ENCODE measurements at places on chromosomes 12 and 14.

- DNase-seq: no peak
Observed at GRCh38 chr14:68596701-68597100, 196.2 kb downstream of the ZFP36L1 start.

DNA sequence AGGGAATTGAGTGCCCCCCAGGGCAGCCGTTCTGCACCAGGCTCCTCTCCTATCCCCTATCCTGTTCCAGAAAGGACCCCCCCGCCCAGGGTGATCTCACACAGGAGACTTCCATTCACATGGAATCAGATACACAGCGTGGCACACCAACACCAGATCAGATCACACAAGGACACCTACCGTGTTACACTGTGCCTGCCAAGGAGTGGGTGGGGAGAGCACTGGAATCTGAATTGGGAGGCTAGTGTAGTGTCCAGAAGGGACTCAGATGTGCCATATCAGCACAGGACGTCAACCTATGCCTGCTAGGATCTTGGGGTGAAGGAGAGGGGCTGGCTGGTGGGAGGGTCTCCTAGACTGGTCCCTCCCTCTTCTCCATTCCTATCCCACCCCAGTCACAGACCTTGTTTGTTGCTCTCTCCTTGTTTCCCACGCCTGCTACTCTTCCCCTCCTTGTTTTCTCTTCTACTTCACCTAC, 2.3 kb downstream of the PTMS start:
- DNase-seq: no peak

GRCh38 chr14:23352506-23353432, at the start of gene SLC22A17:
TSS of gene SLC22A17 (minus strand) at chr14:23352887.
- DNase-seq: peak; percentile 32

- DNase-seq: no peak
Observed at GRCh38 chr12:110289044-110289710, 8.1 kb downstream of the ATP2A2 start.

- DNase-seq: no peak
Observed at GRCh38 chr12:122195405-122195804, 8.1 kb upstream of the B3GNT4 start.

GRCh38 chr14:92753250-92753649, 4.8 kb upstream of the LGMN start:
- DNase-seq: no peak

GRCh38 chr12:89556976-89557375, 31.1 kb upstream of the POC1B start:
- DNase-seq: no peak

DNA sequence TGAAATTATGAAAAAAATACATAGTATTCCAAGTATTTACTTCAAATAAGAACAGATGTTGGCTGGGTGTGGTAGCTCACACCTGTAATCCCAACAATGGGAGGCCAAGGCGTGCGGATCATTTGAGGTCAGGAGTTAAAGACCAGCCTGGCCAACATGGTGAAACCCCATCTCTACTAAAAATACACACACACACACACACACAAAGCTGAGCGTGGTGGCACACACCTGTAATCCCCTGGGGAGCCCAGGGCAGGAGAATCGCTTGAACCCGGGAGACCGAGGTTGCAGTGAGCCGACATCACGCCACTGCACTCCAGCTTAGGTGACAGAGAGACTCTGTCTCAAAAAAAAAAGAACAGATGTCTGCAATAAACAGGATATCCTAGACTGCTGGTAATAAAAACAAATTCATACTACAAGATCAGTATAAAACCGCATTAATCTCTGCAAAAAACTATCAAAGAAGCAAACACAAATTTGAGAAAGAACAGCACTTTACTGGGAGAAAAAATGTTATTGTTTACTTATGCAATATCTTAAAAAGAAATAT, 23.8 kb downstream of the EEA1 start:
- no peak for DNase-seq

GRCh38 chr14:55221186-55221585, 29.8 kb upstream of the DLGAP5 start:
- DNase-seq: no peak

GRCh38 chr12:53192531-53193021, 11.9 kb upstream of the CSAD start:
- no peak for DNase-seq

DNA sequence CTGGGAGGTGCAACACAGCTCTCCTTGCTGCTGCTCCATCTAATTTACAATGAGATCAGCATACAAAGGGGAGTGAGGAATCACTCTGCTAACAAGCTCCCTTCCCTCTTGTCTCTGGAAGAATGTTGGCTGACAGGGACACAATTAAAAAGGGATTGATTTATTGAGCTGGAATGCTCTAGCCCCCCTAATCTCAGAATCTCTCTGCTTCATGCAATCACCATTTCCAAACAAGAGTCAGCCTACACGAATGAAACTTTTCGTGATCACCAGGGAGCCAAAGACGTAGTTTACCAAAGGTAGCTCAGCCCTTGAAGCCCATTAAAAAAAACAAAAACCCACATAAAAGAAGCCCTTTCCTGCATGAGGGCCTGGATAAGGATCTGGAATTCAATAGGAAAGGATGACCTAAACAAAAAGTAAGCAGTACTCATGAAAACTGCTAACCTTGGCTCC, 223.8 kb downstream of the C12orf75 start:
- DNase-seq: no peak

- no peak for DNase-seq
Observed at GRCh38 chr12:91651728-91652127, 469.1 kb upstream of the DCN start.

GRCh38 chr12:119949594-119949993, 39.4 kb upstream of the BICDL1 start:
- no peak for DNase-seq

DNA sequence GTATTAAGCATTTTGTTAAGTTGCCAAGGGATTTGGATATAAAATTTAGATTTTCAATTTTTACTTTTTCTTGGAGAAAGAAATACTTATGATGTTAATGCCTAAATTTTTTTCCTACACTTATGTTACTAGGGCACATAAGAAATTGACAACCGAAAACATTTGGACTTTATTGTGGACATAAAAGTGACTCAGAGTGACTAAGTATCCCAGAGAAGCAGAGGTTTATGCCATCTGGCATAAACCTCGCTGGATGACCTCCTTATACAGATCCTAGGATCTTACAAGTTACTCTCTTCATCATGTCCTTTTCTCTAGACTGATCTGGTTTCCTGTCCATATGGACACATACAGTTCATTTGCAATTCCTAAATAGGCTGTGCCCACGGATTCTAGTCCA, 89.8 kb downstream of the RERG start:
- DNase-seq: no peak

DNA sequence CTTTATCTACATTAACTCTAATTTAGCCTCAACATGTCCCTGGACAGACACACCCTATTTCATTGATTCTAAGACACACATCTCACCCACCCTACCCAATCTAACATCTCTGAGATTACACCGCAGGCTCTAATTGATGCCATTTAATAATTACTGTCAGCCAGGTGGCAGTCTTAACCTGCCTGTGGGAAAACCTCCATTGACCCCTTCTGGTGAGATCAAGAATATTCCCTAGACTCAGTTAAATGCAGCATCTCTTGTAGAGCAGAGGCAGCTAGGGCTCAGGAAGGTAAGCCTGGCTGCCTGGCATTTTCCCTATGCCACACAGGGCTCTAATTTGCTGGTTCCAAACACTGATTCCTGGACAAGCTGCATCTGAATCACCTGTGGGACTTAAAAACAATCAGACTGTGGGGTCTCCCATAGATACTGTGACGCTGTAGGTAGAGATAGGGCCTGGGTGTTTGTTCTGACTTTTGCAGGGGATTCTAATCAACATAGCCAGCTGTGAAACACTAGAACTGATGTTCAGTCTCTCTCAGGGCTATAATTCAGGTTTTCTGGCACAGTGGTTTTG, 14.3 kb downstream of the MCRS1 start:
- DNase-seq: no peak

GRCh38 chr14:91511043-91511383, 903 bp upstream of the PPP4R3A start:
- DNase-seq: no peak

GRCh38 chr14:106556665-106557289, 1030.4 kb downstream of the TMEM121 start:
- DNase-seq: peak; percentile 76

DNA sequence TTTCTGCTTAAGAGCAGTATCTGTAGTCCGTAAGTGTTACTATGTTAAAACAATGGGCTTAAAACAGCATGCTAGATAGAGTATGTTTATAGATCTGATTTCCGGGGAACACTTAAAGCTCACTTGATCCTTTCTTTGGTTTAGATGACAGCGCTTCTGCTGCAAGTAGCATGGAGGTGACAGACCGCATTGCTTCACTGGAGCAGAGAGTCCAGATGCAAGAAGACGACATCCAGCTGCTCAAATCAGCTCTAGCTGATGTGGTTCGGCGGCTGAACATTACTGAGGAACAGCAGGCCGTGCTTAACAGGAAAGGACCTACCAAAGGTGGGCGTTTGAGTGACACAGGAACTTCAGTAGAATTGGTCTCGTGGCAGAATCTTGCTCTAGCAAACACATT, 57.5 kb downstream of the EML1 start:
- no peak for DNase-seq

GRCh38 chr12:121810833-121811433, 7.1 kb downstream of the SETD1B start:
- DNase-seq: no peak

DNA sequence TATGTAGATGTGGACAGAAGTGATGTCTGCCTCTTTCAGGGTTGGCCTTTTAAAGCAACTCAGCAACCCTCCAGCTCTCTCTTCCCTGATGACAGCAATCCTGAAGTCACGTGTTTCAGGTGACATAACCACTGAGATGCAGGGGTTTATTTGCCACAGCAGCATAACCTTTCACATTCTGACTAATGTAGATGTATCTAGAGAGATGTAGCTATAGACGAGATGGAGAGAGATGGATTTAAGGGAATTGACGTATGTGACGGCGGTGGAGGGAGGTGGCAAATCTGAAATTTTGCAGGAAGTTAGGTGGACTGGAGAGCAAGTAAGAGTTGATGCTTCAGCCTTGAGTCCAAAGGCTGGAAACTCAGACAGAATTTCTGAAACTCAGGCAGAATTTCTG, 126.0 kb downstream of the ZFP36L1 start:
- DNase-seq: no peak

- no peak for DNase-seq
Observed at GRCh38 chr12:30646821-30647220, 48.8 kb downstream of the IPO8 start.

GRCh38 chr12:68538726-68539614, 71.7 kb upstream of the RAP1B start:
- DNase-seq: peak; percentile 55

- DNase-seq: no peak
Observed at GRCh38 chr14:51609251-51609954, 42.3 kb upstream of the FRMD6 start.

DNA sequence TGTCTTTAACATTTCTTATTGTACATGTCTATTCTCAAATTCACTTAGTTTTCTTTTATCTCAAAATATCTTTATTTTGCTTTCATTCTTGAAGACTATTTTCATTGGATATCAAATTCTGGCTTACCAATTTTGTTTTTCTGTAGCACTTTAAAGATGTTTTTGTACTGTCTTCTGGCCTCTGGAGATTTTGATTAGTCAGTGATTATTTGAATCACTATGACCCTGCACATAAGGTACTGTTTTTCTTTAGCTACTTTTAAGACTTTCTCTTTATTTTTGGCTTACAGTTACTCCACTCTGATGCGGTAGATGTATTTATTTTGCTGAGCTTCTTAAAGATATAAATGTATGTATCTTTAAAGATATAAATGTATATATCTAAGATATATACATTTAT, 49.6 kb downstream of the MYRFL start:
- DNase-seq: no peak

GRCh38 chr14:106610691-106611090, 1084.3 kb downstream of the TMEM121 start:
- DNase-seq: no peak

DNA sequence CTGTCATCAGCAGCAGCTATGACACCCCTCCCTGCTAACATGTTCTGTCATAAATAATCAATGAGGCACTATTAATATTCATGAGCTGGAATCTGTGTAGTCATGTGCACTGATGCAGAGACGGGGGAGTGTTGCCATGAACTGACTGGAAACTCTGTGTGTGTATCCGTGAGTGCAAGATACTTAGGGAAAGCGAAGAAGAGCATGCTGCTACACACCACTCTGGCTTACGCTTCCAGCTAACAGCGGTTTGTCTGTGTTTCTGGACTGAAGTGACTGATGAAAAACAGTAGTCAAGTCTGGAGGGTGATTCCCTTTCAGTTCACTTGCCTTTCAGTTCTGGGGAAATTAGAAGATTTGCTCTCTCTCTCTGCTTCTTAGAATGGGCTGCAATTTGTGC, 249.4 kb downstream of the PDZRN4 start:
- DNase-seq: no peak

DNA sequence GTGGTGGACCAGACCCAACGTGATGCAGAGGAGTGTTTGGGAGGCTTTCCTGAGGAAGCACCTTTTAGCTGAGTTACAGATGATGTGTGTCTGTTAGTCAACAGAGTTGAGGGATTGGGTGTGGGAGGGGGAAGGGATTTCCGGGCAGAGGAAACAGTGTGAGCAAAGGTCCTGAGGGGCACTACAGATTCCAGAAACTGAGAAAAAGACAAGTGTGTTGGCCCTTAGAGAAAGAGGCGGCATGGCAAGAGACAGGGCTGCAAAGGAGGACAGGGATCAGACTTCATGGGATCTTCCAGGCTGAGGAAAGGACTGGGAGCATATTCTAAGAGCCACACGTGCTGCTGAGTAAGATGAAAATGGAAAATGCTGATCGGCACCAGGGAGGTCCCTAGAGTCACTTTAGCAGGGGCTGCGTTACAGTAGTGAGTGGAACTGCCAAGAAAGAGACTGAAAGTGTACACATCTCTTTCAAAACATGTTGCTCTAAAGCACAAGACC, 9.4 kb upstream of the RPS6KL1 start:
- no peak for DNase-seq

DNA sequence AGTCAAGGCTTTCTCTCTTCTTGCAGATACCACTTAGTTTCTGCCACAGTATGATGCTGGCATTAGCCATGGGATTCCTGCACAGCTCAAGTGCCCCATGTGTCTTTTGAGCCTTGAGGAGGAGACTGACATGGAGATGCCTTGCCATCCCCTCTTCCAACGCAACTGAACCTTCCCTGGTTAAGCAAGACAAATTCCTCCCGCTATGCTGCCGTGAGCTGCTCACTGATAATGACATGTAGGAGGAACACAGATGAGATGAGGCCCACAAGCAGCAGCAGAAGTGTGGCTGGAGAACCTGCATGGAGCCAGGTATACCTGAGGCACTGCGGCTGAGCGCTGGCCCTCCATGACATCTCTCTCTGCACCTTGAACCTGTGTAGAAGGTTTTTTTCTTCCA, 15.4 kb upstream of the PPP1R1A start:
- no peak for DNase-seq

Data from effector memory CD8-positive, alpha-beta T cell (primary cell).